ENCODE measurements at places on chromosomes 6 and 20.

DNA sequence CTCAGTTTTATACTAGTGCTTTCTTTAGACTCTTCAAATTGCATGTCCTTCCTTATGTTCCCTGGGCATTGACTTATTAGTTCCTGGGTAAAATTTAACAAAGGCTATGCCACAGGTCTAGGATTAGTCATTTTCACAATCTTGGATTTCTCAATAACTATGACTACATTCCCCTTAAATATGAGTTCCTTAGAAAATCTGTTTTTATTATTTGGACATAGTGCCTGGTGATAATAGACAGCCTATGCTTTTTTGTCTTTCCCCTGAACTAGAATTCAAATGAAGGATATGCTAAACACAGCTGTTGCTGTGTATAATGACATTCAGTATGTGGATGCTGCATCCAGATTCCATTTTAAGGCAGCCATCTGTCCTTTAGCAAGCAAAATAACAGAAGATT lies 1252.8 kb upstream of the GJE1 start:
- no peak for DNase-seq

DNA sequence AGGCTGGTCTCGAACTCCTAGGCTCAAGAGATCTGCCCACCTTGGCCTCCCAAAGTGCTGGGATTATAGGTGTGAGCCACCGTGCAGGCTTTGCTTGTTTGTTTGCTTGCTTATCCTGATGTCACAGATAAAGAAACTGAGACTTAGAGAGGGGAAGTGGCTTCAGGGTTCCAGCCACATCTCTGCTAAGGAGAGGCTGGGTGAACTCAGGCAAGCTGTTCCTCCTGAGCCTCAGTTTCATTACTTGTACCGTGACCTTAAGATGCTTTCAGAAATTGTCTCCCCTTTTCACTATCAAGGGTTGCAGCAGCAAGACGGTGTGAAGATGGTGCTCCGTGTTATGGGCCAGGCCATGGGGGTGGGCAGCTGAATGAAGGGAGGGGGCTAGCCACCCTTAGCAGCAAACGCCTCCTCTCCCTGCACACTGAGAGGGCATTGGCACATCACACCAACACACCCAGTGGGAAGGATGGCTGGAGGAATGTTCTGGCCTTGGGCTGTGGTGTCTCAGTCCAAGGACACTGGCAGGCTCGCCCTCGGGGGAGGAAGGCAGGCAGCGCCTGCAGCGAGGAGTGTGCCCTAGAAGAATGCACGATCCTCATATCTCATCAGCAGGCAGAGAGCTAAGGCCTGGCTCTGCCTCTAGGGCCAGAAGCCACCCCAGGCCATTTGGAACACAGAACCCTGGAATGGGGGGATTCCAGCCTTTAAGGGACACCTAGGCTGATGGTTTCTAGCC lies 48.2 kb upstream of the TLDC2 start:
- no peak for DNase-seq

- no peak for DNase-seq
Measured at GRCh38 chr6:9933677-9934076, 481.2 kb downstream of the TFAP2A start.

GRCh38 chr6:37731888-37732287 lies 34.2 kb upstream of the MDGA1 start:
- no peak for DNase-seq

- DNase-seq, result no peak
Measured at GRCh38 chr6:15614277-15614676, 48.6 kb downstream of the DTNBP1 start.

DNA sequence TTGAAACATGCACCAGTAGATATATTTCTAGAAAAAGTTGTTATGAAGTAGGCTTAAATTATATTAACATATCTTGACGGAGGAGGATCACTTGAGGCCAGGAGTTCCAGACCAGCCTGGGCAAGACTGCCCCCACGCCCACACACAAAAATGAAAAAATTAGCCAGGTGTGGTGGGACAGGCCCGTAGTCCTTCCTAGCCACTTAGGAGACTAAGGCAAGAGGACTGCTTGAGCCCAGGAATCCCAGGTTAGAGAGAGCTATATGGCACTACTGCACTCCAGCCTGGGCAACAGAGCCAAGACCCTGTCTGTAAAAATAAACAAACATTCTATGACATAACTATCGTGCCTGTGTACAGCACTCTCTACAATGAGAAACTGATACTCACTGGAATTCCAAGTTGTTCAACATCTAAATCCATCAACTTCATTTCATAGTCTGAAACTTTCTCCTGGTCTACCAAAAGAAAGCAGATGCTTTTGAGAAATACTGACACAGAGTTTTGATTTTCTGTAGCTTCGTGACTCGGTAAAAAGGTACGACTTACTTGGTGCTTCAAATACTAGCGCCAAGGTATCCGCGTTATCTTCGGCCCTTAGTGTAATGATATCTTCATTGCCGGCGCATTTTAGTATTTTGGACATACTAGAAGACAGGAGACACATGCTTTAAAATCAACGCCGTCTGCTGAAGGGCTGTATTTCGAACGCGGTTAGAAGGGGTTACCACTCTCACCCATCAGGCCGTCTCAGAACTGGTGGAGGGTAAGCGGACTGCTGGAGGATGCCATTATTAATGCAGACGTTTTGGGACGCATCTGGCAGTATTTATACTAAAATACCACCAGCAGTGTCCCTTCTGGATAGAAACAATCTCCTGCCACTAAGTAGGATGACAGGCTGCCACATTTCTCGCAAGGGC lies 1.3 kb downstream of the PCNA start:
- no peak for DNase-seq

- no peak for DNase-seq
Measured at GRCh38 chr6:71364889-71365542, 76.4 kb downstream of the OGFRL1 start.

- DNase-seq, result no peak
Measured at GRCh38 chr6:29014729-29015608, 9.9 kb upstream of the ZNF311 start.

DNA sequence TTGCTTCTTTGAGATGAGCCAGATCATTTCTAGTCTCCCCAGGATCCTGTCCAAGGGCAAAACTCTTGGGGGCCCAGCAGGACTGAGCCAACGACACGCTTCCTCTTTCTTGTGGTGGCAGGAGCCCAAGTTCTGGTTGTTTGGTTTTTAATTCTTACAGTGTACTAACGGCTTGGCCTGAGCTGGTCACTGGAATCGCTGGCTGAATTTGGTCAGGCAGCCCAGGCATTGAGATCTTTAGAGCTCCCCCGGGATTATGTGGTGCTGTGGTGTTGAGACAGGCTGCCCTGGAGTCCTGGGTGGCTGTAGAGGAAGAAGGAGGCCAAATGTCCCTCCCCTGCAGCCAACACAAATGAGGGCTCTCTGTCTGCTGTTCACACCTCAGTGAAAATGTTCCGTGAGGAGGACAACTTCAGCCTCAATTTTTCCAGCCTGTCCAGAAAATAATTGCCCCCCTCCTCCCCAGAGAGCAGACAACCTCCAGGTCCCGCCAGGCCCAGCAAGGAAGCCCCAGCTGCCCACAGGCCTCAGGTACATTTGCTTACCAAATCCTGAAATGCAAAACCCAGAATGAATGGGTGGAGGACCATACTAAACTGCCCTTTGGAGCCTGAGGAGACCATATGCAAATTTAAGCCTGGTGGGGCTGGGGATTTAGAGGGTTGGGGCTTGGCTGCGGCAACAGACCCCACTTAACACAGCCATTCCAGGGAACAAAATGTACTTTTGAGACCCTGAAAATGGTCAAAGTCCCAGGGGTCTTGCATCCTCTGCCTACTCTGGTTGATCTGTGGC lies 23.6 kb downstream of the BNIP5 start:
- no peak for DNase-seq

- DNase-seq, result no peak
Measured at GRCh38 chr6:44561060-44561623, 173.6 kb downstream of the CDC5L start.

GRCh38 chr6:15480525-15480924 lies 182.3 kb downstream of the DTNBP1 start:
- DNase-seq, result no peak
